Left lung (tissue), 14 donors: ENCODE measurements at places on chromosomes 3 and 15. TPM values are rescaled to one million over a fixed set of nuclear protein-coding genes. Genes with fewer than 3 reads are reported as not detected.

Gene ITIH1
- total RNA-seq = not detected

Gene RPL35A
- total RNA-seq = 736 TPM

Gene MAGEL2
- 0.60 TPM for total RNA-seq

Gene ARNT2
- total RNA-seq = 9.9 TPM

Gene GOLGA8M
- total RNA-seq = 2.0 TPM

Gene LAMB2
- 484 TPM for total RNA-seq

Gene AHSG
- total RNA-seq = not detected

Gene SOX14
- total RNA-seq = not detected

Gene ZCWPW2
- total RNA-seq = 1.9 TPM

Gene CASR
- not detected for total RNA-seq

Gene IQCF5
- not detected for total RNA-seq

Gene CCRL2
- 37.1 TPM for total RNA-seq

Gene TRPM1
- total RNA-seq = not detected
